ENCODE measurements at places on chromosomes 7 and 10.
A peak's percentile ranks its signal among the peaks of the same experiment; 100 is the strongest.

DNA sequence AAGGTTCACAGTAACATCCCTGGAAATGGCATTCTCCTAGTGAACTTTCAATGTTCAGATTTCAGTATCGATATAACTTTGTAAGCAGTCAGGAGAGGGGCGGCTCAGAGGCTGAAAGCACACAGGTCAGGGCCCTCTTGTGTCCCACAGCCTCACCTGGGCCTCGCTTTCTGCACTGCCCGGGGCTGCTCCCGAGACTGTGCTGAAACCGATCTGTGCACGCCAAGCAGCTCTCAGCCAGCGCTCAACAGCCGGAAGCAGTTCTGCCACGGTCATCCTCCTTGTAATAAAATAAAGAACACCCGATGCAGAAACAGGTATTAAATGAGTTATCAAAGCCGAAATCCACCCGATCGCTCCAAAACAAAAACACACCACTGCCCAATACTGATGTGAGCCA lies 106.0 kb downstream of the DIP2C start:
- no peak for DNase-seq

DNA sequence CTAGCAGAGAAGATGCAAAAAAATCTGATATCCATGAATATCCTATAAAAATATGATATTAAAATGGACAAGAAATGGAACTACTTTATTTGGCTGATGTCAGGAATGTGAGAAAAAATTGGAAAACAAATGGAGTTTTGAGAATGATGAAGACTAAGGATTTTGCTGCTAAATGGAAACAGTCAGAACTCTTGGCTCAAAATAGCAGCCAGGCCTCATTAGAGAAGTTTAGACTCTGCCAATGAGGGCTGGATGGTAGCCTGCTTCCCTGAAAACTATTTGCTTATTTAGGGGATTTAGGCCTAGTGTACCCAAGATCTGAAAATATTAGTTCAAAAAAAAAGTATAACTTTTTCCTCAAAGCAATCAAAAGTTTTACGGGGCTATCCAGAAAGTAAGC lies 458.5 kb downstream of the TFEC start:
- no peak for DNase-seq

GRCh38 chr10:28798428-28798955 lies 121.2 kb downstream of the BAMBI start:
- no peak for DNase-seq

- DNase-seq = peak; percentile 29
These were observed 335.7 kb downstream of the SFMBT2 start for GRCh38 chr10:7075110-7075509.

DNA sequence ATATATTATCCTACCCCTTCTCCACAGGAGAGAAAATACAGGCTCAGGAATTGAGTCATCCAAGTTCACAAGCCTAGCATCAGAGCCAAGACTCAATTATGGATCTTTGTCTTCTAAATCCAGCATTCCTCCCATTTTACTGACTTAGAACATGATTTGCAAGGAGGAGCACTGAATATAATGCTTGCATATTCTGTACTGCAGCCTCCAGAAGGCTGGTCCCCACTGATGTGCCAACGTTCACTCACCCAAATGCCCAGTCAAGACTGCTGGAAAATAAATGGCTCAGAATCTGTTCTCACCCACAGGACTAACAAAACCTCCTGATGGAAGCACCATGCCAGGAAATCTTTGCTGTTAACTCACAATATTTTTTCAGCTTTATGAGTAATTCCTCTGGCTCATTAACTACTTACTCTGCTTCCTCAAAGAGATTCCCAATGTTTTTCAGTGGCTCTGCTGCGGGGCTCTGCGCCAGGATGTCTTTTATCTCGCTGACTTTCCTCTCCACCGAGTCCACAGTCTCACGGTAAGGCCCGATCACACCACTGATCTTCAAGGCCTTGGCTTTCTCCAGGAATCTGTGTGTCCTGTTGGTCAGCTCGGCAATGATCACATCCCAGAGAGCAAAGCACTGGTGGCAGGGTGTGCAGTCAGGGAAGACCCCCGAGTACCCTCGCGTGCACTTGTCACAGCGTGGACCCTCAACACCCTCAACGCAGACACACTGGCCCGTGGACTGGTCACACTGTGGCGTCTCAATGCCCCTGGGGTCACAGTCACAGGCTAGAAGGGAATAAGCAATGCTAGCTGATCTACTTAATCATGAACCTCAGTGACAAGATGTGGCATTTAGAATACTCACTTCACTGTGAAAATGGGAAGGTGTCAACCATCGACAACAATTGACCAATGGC lies 48.8 kb downstream of the DLD start:
- no peak for DNase-seq

DNA sequence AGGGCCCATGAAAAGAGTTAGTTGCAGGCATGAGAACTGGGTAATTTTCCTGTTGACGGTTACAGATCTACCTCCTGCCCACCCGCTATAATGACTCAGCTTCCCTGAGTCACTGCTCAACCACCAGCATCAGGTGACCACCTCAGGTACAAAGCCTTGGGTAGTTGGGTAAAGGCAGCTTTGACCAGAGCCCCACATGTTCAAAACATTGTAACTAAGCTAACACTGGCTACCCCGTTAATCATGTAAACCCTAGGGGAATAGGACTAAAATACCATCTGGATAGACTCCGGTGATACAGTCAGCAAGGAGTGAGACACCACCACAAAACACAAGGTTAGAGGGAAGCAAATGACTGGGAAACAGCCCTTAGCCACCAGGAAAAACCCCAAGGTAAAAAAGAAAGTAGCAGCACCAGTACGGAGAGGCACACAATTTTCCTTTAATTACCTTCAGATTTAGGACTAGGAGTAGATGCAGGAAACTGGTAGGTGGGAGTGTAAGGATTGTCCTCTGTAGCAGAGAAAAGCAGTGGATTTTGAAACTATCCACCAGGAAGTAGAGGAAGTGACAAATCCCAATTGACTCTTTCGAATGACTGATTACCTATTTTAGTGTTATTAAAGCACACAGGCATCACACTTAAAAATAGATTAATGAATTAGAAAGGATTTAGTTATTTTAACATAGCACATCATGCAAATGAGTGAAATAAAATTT lies 103.5 kb upstream of the PDLIM1 start:
- DNase-seq = no peak

DNA sequence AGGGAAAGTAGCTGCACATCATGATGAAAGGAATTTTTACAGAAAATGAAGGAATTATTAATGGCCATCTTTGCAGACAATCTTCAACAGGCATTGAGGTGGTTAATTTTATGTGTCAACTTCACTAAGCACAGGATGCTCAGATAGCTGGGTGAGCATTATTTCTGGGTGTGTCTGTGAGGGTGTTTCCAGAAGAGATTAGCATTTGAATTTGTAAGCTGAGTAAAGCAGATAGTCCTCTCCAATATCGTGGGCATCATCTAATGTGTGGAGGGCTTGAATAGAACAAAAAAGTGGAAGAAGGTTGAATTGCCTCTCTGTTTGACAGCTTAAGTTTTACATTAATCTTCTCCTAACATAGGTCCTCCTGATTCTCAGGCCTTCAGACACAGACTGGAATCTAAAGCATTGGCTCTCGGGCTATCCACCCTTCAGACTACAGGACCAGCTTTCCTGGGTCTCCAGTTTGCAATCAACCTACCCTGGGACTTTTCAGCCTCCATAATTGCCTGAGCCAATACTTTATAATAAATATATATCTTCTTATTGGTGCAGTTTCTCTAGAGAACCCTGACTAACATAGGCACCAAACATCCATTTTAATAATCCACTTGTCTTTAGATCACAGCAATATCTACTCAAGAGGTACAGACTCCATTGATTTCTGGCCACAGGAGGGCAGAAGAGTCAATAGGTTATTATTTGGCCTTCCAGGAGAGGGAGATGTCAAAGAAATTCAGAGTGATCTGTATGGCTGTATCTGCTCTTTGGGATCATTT lies 10.5 kb upstream of the CRPPA start:
- no peak for DNase-seq

All from hindlimb muscle (tissue), 1 donor.